Right kidney (tissue), 9 donors: ENCODE measurements at places on chromosomes 6 and 20.

GRCh38 chr6:28137505-28137981 is 4.1 kb upstream of the ZKSCAN8 start:
- DNase-seq: no peak

DNA sequence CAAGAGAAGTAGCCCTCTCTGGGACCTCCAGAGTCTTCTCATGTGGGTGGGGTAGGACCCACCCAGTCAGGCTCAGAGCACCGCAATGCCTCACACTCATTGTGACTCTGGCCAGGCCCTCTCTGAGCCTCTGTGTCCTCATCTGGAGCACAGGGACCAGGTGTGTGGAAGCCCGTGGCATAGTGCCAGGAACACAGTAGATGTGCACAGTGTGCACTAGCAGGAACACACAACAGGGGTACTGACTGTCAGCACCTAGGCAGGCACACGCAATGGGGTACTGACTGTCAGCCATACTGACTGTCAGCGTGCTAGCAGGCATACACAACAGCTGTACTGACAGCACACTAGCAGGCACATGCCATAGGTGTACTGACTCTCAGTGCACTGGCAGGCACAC is 2.0 kb upstream of the STMN3 start:
- no peak for DNase-seq

DNA sequence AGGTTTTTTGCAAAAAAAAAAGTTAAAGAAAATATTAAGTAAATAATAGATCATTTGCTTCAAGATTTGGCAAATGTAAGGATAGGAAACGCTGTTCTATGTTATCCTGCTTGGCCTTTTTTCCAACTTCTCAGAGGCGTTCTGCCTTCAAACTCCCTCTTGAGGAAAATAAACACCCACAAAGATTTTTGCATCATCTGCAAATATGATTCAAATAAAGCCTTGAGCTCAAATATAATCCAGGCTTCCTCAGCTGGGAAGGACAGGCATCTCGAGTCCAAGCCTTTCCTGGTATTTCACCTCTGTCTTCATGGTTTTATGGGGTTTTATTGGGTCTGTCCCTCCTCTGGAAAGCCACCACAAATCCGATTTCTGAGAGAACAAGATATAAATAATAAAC is 67.7 kb upstream of the PTPN1 start:
- no peak for DNase-seq

GRCh38 chr6:57432157-57432556 is 114.7 kb downstream of the PRIM2 start:
- no peak for DNase-seq

- DNase-seq: peak; percentile 26
These were observed 56.6 kb downstream of the SYTL3 start for GRCh38 chr6:158706369-158706982.

DNA sequence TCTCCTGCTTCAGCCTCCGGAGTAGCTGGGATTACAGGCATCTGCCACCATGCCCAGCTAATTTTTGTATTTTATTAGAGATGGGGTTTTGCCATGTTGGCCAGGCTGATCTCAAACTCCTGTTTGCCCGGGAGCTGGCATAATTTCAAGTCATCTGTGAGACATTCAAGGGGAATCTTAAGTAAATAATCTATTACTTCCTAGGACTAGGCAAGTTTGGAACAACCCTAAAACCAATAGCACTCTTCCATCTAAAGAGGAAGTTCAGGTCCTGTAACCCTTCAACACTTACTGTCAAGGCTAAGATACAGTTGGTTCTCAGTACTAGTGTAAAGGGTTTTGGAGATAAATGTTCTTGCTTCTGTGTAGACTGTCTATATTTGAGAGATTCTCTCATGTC is 267.8 kb upstream of the IRAK1BP1 start:
- no peak for DNase-seq

DNA sequence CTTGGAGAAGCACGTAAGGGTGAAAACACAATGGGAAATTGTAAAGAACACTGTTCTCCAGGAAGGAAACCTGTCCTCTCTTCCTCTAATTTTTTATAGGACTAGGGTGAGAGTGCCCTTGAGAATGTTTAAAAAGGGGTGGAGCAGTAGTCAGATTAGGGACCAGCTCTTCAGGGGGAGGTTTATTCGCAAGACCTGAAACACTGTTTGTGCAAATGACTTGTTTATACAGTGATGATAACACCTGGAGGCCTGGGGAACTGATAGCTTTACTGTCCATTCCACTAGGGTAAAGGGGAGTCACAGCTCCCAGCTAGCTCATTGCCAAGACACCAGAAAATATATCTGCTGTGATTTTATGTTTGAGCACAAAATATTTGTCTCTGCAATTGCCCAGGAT is 8.1 kb upstream of the FUT9 start:
- no peak for DNase-seq

- no peak for DNase-seq
These were observed 38.7 kb upstream of the TNFRSF21 start for GRCh38 chr6:47348316-47348863.

- no peak for DNase-seq
These were observed 180.7 kb upstream of the UST start for GRCh38 chr6:148565930-148566663.

- no peak for DNase-seq
These were observed 36.6 kb upstream of the GFOD1 start for GRCh38 chr6:13523826-13524622.

- no peak for DNase-seq
These were observed 107.3 kb downstream of the FOXO3 start for GRCh38 chr6:108667993-108668392.
